ENCODE measurements at places on chromosomes 1 and 21. TPM values are rescaled to one million over a fixed set of nuclear protein-coding genes. Genes with fewer than 3 reads are reported as not detected.
A peak's percentile ranks its signal among the peaks of the same experiment; 100 is the strongest.

Gene EPS8L3
- not detected for total RNA-seq

Gene PDZK1
- total RNA-seq, result 83.7 TPM

Gene ERO1B
- total RNA-seq, result 22.5 TPM

- peak; percentile 47 for DNase-seq
Observed at GRCh38 chr21:44433791-44434567, 21.3 kb upstream of the LRRC3 start.

DNA sequence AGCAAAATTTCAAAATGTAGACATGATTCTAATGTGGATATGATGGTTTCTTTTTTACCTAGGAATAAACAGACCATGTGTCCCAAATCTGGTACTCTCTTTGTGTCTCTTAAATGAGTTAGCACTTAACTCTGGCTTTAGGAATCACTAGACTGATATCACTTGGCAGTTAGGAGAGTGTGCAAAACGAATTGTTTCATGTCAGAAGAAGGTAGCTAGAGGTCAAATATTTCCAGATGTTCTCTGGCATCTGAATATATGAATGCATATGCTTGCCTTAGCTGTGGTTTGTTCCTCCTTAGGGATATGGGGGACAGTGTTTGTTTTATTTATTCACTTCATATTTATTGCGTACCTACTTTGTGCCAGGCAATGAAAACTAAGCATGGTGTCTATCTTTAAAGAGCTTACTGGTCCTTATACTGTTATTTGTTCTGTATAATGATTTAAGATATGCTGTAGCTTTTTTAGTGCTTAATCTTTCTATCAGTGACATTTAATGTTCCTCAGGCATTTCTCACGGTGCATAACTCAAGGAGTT lies 65.2 kb downstream of the LRRC8C start:
- no peak for DNase-seq

DNA sequence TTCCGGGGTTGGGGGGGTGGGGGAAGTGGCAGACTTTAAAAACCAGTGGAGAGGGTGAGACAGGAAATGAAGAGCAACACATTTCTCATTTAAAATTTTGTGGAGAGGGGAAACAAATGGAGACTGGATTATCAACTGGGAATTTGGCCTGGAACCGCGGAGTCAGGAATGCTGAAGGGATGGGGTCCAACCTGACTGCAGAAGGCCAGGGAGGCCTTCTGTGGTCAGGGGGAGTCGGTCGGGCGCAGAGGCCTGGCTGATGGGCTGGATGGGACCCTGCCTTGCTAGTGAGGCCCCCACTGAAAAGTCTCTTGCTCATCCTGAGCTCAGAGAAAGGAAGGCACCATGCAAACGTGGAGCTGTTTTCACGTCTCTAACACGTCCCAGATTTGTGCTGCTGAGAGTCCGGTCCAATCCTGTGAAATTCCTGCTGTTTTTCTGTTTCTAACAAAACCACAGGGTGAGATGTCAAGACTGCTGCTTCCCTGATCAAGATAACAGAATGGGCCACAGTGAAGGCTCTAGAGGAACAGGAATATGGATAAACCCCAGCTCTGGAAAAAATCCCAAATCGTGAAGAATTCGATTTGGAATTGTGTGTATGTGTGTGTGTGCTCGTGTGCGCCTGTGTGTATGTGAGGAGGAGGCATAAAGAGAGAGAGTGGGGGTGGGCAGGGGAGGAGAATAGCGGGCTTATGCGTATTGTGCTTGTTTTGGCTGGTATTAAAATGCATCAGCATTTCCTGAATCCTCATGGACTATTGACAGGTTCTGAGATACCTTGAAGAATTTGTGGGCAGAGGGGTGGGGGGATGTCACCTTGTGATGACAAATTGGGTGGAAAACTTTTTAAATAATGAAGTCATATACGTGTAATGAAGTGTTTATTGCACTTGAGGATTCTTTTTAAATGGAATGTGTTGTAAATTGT lies 117.4 kb downstream of the NGF start:
- DNase-seq, result no peak

GRCh38 chr1:212430416-212430815 lies 2.3 kb upstream of the NENF start:
- DNase-seq, result no peak

GRCh38 chr1:58104960-58105359 lies 441.6 kb downstream of the OMA1 start:
- no peak for DNase-seq

GRCh38 chr1:10832703-10833102 lies 36.3 kb upstream of the CASZ1 start:
- no peak for DNase-seq

GRCh38 chr1:24364605-24364974 lies 45.4 kb downstream of the GRHL3 start:
- no peak for DNase-seq

- no peak for DNase-seq
Observed at GRCh38 chr1:168161459-168161858, 17.3 kb upstream of the TIPRL start.

GRCh38 chr1:176552999-176553398 lies 90.0 kb downstream of the PAPPA2 start:
- DNase-seq, result no peak

DNA sequence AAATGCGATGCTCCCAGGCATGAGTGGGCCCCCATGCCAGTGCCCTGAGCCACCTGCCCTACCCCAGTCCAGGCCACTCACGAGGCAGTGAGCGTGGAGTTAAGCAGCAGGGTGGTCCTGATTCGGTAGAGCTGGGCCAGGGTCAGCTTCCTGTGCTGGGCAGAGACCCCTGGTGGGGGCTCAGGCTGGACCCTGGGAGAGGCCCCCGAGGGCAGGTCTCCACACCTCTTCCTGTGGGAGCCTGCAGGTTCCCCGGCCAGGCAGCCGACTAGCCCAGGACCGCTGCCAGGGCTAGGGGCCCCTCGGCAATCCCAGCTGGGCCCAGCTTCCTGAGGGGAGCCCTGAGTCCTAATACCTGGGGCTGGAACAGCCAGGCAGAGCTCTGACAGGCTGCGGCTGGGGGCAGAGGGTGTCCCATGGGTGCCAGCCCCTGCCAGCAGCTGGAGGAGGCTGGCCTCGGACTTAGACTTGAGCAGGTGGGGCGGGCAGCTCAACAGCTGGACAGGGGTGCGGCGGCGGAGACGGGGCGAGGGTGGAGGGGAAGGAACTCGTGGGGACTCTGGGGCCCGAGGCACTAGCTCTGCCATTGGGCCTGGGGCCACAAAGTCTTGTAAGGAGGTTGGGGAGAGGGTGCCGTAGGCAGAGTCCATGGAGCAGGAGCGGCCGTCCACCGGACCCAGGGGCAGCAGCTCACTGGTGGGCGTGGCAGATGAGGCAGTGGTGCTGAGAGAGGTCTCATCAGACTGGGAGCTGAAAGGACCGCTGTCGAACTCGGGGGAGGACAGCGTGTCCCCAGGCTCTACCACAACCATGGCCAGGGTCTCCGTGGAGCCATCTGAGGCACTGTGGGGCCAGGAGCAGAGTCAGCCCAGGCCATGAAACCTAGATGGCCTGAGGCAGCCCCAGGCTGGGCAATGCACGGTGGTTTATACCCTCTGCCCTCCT lies 2.0 kb upstream of the TNFRSF25 start:
- no peak for DNase-seq
